ENCODE measurements at places on chromosomes 6 and 20.

GRCh38 chr6:93858213-93858612 is 438.9 kb upstream of the EPHA7 start:
- DNase-seq = no peak

- no peak for DNase-seq
Measured at GRCh38 chr20:59794555-59794954, 138.9 kb downstream of the SYCP2 start.

GRCh38 chr6:109512271-109512817 is 29.3 kb upstream of the ZBTB24 start:
- DNase-seq = no peak

GRCh38 chr20:23146181-23146580 is 60.1 kb upstream of the CD93 start:
- no peak for DNase-seq

- DNase-seq = no peak
Measured at GRCh38 chr6:108168090-108168463, 2.3 kb downstream of the NR2E1 start.

Measured in NCI-H226 (cell line).